ENCODE measurements at places on chromosomes 7 and 10.

- H3K27ac ChIP-seq, result no peak overlapping the region
- H3K4me3 ChIP-seq, result no peak overlapping the region
- no peaks in the 10 kb centered on the region for H3K4me1 ChIP-seq
Measured at GRCh38 chr10:34185998-34186397, 629.1 kb downstream of the PARD3 start.

GRCh38 chr7:67549126-67549525 lies 552.5 kb downstream of the TYW1 start:
- no peak overlapping the region for H3K27ac ChIP-seq
- H3K4me1 ChIP-seq, result no peaks in the 10 kb centered on the region
- H3K27me3 ChIP-seq, result no peaks in the 10 kb centered on the region
- no peak for DNase-seq

DNA sequence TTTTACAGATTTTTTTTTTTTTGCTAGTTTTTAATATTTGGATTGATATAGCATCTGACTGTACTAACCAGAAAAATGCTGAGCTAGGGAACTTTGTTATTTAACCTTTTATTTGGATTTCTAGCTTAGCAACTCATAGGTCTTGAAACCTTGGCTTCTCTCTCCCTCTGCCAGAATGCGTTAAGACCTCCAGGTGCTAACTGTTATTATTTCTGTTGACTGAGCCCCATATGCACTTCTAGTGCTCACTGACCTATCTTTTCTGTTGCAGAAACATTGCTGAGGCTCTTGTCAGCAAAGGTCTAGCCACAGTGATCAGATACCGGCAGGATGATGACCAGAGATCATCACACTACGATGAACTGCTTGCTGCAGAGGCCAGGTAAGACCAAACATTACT lies 143.6 kb downstream of the LRRC4 start:
- peaks cover 35% of the 10 kb centered on the region for H3K4me1 ChIP-seq
- DNase-seq, result no peak
- H3K36me3 ChIP-seq, result peaks cover 23% of the 10 kb centered on the region
- H3K27ac ChIP-seq, result no peak overlapping the region
- H3K27me3 ChIP-seq, result no peaks in the 10 kb centered on the region

DNA sequence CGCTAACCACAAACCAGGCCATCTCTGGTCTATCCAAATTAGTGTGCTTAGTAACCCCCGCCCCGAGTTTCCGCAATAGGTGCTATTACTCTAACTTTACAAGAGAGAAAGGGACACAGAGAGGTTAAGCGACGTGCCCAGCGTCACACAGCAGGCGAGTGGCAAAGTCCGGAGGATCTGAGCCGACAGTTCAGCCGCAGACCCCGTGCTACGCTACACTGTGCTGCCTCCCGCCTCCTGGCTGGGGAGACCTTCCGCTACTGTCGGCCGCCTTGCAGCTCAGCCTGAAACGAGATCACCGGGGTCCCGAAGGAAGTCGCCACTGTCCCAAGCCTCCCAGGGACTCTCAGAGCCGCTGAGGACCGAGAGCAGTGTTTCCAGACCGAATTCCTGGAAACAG lies 799 bp downstream of the INTS1 start:
- peaks cover 3% of the 10 kb centered on the region for H3K36me3 ChIP-seq
- peak overlapping the region; percentile 79 for H3K4me3 ChIP-seq
- no peak for DNase-seq
- H3K27ac ChIP-seq, result no peak overlapping the region
- peaks cover 19% of the 10 kb centered on the region for H3K4me1 ChIP-seq

Measured in immature natural killer cell (primary cell).